ENCODE measurements at places on chromosomes 1 and 21.

DNA sequence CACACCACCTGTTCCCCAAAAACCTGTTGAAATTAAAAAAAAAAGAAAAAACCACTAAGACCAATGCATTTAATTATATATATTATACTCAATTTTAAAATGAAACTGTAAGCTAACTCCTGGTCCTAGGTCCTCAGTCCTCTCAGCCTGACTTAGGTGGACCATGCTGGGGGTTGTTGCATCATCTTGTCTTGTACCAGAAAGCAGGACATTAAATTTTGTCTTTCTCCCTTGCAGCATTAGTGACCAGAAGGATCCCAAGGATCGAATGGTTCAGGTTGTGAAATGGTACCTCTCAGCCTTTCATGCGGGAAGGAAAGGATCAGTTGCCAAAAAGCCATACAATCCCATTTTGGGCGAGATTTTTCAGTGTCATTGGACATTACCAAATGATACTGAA lies 97.6 kb downstream of the NRDC start:
- no peak for DNase-seq

DNA sequence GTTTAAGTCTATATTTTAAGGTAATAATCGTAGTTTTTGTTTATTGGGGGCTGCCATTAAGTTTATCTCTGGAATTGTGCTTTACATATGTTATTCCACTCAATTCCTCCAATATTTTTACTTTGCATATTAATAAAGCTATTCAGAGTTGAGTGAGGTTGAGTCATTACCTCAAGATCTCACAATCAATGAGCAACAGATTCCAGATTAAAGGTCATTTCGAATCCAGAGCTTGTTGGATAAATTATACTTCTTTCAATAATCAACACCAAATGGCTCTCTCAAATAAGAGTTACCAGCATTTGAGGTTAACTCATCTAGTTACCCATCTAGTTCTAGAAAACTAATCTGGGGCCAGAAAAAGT lies 16.7 kb downstream of the RGS4 start:
- DNase-seq: no peak

GRCh38 chr1:119713039-119713748 lies 1.5 kb downstream of the PHGDH start:
- DNase-seq: no peak

DNA sequence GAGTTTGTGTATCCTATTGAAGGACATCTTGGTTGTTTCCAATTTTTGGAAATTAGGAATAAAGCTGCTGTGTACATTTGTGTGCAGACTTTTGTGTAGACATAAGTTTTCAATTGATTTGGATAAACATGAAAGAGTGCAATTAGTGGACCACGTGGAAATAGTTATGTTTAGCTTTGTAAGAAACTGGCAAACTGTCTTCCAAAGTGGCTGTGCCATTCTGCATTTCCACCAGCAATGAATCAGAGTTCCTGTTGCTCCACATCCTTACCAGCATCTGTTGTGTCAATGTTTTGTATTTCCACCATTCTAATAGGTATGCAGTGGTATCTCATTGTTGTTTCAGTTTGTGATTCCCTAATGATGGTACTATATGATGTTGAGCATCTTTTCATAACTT lies 46.5 kb downstream of the FH start:
- no peak for DNase-seq

DNA sequence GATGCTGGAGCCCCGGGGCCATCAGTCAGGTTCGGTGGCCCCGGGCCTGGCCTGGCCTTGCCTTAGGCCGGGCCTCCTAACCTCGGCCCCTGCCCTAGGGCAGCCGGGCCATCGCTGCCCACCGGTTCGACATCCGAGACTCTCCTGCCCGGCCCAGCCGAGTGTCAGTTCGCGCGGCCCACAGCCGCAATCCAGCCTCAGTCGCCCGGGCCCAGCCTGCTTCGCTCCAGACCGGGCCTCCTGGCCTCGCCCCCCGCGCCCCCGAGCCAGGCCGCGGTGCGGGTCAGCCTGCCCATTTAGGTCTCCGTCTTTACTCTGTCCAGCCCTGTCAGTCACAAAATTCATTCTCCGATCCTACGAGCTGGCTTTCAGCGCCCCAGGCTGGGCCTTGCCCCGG lies 777 bp downstream of the LRRC41 start:
- DNase-seq: peak; percentile 45

- DNase-seq: no peak
Observed at GRCh38 chr1:192225266-192225665, 67.0 kb downstream of the RGS18 start.

GRCh38 chr21:27268290-27268689 lies 301.4 kb upstream of the ADAMTS5 start:
- no peak for DNase-seq

DNA sequence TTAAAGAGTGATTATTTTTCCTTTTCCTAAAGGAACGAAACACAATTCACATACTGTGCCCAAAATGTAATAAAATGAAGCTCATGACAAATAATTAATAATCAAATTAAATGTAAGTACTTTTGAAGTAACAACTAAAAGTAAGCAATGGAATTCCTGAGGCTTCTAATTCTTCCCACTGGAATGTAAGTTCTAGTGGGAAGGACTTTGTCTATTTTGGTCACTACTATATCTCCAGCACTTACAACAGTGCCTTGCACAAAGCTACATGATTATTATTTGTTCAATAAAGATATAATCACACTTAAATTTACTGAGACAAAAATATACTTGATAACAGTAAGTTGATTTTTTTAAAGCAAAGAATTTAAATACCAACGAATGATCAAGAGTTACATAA lies 128.8 kb downstream of the COQ8A start:
- no peak for DNase-seq

- DNase-seq: peak; percentile 39
Observed at GRCh38 chr1:22470227-22470626, 18.6 kb downstream of the ZBTB40 start.

DNA sequence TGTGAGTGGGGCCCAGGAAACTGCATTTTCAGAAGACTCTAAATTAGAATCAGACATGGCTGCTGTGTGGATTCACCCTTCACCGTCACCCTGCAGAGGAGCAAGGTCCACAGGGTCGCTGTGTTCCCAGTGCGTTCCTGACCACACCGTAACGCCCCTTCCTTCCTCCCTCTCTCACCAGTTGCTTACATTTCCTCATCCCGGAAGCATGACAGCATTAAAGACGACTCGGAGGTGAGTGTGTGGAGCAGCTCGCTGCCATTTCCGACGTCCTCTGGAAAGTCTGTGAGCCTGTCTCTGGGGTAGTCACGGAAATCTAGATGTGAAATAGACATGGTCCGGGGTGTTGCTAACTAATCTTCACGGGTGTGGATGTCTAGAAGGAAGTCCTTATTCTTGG lies 45.9 kb downstream of the FAAP20 start:
- DNase-seq: peak; percentile 54

DNA sequence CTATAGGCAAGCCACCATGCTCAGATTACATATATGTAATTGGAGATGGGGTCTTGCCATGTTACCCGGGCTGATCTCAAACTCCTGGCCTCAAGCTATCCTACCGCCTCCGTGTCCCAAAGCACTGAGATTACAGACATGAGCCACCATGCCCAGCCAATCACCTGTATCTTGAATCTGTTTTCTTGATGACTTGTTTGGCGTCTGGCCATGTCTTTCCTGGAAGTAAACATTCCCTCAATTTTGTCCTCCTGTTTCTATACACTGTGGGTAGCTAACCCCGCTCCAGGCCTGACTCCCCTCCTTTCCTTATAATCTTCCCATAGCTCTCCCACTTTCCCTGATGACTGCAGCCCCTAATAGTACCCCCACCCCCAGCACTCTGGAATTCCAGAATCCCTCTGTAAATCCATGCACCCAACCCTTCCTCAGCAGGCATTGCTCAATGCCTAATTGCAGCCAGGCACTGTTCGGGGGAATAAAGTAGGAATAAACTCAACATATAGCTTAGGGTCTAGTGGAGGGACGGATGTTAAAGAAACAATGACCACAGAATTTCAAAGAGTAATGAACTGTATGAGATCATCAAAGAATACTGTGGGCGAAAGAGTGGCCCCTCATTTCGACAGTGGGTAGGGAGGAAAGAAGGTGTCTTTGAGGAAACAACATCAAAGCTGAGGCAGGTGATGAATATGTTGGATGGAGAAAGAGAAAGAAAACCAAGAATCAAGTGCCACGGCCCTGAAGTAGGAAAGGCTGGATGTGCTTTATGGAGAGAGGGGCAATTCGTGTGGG lies 161.5 kb downstream of the ADSS2 start:
- no peak for DNase-seq

GRCh38 chr1:21919520-21919919 lies 17.6 kb downstream of the HSPG2 start:
- no peak for DNase-seq

GRCh38 chr1:243742819-243743218 lies 107.2 kb downstream of the AKT3 start:
- no peak for DNase-seq

DNA sequence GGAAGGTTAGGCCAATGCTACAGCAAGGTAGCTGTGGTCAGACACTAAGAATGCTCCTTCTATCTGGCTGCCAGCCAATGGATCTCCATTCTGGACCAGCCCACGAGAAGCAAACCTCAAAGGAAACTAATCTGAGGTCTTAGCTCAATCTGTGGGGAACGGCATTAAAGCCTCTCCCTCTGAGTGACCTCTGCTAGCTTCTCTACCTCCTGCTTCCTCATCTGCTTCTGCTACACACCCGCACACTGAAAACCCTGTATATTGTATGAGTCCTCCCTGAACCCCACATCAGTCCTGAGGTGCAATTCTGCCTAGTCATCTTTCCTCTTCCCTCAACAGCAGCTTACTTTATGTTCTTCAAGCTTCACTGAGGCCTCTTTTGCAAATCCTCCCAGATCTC lies 6.9 kb upstream of the GALE start:
- no peak for DNase-seq

GRCh38 chr1:25549273-25550154 lies 6.1 kb downstream of the LDLRAP1 start:
- peak; percentile 50 for DNase-seq

DNA sequence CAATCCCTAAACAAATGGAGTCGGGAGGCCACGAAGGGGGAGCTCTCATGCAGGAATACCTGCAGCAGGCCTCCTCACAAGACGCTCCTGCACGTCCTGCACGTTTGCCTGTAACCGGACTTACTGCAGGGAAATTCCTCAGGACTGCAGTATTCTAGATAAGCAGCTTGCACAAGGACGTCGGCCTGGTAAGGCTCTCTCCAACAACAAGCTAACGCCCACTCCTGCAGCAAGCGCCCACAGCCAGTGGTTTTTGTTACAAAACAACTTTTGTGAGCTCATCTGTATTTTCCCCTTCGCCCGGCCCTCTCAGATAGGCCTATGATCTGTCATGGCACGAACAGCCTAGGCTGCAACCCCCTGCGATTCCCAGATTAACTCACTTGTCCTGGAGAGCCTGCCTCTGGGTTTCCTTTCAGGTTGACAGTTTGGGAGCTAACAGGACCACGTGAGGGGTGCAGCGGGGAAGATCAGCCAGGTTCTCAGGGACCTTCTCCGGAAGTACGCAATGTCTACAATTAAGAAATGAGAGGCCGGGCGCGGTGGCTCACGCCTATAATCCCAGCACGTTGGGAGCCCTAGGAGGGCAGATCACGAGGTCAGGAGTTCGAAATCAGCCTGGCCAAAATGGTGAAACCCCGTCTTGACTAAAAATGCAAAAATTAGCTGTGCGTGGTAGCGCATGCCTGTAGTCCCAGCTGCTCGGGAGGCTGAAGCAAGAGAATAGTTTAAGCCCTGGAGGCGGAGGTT lies 921 bp upstream of the MIB2 start:
- DNase-seq: peak; percentile 96

GRCh38 chr21:20004367-20004766 lies 993.8 kb upstream of the NCAM2 start:
- no peak for DNase-seq

DNA sequence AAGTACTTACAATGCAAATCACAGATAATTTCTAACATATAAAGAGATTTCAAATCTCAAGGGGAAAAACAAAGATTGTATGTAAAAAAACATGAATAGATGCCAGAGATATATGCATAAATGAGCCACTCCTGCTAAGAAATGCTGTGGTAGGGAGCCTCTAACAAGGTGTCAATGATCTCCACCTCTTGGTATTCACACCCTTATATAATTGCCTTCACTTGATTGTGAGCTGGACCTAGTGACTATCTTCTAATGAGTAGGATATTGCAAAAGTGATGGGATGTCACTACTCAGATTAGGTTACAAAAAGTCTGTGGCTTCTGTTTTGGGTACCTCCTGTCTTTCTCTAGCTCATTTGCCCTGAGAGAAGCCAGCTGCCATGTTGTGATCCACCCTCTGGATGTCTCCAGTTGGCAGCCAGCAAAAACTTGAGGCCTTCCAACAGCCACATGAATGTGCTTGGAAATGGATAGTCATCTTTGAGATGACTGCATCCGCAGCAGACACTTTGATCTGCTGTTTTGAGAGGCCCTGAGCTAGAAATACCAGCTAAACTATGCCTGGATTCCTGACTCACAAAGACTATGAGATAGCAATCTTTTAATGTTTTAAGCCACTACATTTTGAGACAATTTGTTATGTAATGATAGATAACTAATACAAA lies 196.1 kb upstream of the FGGY start:
- DNase-seq: no peak

DNA sequence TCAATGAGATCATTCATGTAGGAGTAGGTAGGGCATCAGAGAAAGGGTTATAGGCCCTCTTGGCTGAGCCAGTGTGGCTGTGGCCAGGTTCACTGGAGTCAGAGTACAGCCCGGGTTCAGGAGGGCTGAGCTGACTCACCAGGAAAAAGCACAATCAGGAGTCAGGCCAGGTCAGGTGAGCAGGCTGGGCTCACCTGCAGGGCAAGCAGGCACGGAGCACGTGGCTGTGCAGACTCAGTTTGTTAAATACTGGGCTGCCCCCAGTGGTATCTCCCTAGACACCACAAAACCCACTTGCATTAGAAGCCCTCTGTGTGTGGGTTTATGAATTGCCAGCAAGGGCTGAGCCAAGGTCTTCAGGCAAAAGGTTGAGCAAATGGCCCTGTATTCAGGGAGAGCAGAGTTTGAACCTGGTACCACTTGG lies 122.1 kb upstream of the SERBP1 start:
- DNase-seq: no peak

- peak; percentile 60 for DNase-seq
Observed at GRCh38 chr1:25809283-25809926, 9.4 kb downstream of the SELENON start.
